Kidney epithelial cell (primary cell): ENCODE measurements at places on chromosomes 2 and 18.

GRCh38 chr18:49596687-49597086 lies 34.8 kb downstream of the LIPG start:
- no peak for DNase-seq

DNA sequence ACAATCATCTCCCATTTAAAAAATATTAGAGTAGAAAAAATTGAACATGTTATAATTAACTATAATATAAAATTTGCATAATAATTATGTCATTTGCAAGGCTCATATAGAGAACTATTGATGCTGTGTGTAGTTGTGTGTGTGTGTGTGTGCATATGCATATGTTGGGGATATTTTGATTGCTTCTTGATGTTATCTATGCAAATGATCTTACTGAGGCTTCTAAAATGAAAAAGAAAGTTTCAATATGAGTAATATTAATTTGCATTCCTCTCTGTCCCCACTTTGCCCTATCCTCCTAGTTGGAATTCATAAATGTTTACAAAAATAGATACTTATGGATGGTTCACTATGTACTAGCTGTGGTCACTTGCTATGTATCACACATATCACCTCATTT lies 523.3 kb downstream of the TRIB2 start:
- DNase-seq, result no peak

DNA sequence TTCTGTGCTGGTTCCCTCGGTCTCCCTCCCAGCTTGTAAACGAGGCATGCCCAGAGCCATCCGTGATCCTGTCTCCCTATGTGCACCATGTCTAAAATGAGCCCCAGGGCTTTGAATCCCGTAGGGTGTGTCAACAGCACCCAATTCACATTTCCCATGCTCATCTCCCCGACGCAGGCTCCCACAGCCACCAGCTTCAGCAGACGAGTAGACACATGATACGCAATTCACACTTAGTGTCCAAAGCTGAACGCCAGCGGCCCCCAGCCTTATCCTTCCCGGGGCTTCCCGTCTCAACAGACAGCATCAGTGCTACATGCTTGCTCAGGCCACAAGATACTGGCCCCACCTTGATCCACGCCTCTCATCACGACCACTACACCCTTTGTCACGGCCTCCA lies 88.1 kb downstream of the EIPR1 start:
- DNase-seq, result no peak

DNA sequence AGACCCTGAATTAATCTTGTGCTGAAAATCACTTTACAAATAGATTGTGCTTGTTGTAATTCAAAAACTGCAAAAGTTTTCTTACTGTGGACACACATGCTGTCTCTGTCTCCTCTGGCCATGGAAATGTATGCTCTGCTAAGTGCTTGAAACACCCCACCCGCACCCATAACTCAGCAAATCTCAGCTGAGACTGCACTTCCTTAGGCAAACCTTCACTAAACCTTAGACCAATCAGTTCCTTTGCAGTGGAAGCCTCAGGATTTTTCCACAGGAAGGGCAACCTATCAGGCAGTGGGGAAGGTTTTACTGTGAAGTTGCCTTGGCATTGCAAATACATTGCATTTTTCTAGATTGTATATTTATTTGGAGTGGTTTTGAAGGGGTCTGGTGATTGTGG lies 62.2 kb upstream of the PLA2R1 start:
- DNase-seq, result no peak

DNA sequence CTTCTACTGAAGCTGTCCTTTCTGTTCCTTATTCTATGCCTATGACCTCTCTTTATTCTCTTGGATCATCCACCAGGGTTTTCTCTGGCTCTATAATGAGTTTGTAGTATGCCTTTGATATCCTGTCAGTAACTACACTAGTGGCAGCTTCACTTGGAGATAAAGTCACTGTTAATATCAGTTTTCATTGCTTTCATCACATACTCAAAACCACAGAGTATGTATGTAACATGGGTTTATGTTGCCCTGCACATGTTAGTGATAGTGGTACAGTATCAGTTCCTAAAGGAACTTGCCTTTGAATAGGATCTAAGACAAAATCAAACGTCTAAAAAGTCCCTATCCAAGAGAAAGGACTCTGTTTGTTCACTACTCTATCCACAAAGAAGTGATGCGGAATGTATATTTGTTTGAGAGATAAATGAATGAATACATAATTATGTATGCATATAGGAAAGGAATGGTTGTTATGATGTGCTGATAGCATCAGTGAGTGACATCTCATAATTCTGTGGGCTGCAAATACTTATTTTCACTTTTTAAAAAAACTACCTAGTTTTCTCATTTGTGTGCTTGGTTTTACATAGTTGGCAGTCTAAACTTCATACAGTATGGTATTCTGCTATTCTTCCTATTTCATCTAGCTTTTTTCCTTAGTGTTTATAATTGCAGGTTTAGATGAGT lies 45.1 kb downstream of the TET3 start:
- no peak for DNase-seq

DNA sequence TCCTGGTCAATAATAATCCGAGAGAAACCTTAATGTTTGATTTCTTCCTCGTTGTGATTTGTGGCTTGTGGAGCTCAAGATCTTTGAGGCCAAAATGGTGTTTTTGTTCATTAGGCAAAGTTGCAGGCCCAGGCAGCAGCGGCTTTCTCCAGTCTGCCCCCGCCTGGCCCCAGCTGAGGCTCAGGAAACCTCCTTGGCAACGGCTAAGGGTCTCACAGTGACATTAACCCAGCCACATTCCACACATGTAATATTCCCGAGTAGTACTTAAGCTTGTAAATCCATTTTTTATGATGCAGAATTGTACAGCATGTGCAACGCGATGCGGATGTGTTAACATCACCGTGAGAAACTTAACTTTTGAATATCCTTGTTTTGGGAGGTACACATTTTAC lies 200.1 kb downstream of the BCL11A start:
- DNase-seq, result no peak

DNA sequence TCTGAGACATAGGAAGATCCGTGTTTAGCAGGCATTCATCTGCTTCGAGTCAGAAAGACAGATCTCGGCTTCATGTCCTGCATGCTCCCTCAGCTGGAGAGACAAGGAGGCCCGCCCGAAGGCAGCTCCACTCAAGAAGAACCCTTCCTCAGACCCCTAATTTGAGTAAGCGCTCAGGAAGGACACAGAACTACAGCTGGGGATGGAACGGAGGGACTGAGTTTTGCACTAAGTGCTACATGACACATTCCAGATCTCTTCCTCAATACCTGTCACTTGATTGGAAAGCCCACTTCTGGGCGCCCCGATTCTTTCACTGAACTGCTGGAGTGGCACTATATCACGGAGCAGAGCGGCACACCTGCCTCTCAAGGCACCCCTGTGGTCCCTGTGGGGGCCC lies 185.6 kb upstream of the PXDN start:
- DNase-seq, result no peak

DNA sequence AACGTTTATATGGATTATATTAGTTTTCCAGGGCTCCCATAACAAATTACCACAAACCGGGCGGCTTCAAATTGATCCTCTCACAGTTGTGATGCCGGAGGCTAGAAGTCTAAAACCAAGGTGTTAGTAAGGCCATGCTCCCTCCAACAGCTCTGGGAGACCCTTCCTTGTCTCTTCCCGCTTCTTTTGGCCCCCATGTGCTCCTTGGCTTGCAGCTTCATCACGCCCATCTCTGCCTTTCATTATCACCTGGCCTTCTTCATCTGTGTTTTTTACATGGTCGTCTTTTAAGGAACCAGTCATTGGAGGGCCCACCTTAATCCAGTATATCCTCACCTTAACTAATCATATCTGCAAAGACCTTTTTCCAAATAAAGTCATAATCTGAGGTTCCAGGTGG lies 13.9 kb downstream of the MAPRE2 start:
- DNase-seq, result no peak

GRCh38 chr2:227267410-227268115 lies 57.5 kb upstream of the MFF start:
- no peak for DNase-seq

DNA sequence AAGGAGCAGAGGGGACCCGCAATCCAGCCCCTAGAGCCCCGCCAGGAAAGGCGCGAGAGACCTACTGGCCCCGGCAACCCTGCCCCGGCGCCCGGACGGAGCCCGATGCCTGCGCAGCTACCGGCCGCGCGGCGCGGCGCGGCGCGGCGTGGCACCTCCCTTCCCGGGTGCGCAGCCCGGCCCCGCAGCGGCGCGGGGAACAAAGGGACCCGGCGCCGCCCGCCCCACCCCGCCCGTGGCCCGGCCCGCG lies 307 bp downstream of the CDH2 start:
- DNase-seq, result no peak

DNA sequence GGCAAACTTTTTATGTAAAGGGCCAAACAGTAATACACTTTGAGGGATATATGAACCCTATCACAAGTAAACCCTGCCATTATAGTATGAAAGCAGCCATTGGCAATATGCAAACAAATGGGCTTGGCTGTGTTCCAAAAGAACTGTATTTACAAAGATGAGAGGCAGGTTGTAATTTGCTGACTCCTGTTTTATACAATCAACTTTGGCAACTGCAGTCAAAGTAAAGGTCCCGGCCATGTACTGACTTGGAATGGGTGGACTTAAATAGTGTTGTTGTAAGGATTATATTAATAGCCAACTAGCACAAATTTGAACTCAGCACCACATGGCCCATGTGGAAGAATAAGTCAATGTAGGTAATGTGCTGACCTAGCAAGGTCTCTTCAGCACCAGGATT lies 223.4 kb downstream of the WDPCP start:
- no peak for DNase-seq

DNA sequence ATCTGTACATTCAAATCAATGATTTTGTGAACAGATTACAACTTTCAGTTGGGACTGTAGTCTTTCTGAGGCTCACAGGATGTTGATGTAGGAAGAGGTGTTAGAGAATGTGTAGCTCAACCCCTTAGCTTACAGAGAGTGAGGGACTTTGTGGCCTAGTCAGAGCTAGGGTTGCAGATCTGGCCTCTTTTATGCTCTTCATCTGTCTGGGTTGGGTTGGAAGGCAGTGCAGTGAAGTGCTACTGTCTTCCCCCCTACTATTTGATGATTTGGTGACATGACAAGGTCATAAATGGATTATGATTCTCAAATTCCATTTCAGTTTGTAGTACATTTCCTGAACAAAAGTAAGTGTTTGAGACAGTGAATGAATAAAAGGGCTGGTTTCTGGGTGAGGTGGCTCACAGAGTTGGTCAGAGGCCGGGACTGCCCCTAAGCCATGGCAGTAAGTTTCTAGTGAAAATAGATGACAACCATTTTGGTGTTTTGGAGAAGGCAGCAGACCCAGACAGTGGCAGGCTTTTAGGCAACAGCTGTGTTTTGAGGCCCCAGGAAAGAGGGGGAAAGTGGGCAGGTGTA lies 21.6 kb downstream of the MAP4K4 start:
- no peak for DNase-seq

GRCh38 chr18:10965119-10965518 lies 184.2 kb downstream of the PIEZO2 start:
- no peak for DNase-seq

GRCh38 chr2:169933124-169933711 lies 106.0 kb downstream of the UBR3 start:
- peak; percentile 10 for DNase-seq

DNA sequence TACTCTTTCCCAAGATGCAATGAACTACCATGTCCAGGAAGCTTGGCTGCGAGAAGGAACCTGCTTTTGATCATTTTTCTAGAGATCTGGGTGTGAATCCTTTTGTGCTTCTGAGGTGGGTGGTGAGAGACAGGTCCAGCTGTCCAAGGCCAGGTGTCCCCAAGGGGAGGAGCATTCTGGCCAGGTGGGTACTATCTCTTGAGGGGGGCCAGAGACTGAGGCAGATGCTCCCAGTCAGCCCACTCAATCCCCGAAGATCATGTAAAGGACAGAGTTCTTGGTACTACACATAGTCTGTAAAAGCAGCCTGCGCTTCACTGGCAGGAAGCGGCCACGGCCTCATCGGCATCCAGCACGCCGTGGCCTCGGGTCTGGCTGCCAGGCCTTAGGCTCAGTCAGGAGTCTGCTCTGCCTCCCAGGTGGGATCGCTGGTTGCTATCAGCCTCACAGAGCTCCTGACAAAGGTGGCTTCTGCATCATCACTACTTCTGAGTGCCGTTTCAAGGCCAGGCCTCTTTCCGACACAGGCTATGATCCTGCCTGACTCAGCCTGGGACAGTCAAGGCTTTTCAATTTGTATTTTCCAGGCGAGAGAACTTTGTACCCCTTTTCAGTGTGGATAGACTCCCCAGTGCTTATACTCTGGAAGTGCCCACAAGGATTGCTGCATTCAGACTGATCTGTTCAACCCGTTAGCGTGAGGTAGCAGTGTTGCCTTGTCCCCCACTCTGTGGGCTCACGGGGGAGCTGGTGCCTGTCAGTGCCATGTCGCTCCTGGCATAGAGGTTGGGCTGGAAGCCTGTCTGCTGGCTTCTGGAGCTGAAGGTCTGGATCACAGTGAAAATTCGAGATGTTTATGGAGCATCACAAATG lies 29.1 kb downstream of the STK25 start:
- no peak for DNase-seq

DNA sequence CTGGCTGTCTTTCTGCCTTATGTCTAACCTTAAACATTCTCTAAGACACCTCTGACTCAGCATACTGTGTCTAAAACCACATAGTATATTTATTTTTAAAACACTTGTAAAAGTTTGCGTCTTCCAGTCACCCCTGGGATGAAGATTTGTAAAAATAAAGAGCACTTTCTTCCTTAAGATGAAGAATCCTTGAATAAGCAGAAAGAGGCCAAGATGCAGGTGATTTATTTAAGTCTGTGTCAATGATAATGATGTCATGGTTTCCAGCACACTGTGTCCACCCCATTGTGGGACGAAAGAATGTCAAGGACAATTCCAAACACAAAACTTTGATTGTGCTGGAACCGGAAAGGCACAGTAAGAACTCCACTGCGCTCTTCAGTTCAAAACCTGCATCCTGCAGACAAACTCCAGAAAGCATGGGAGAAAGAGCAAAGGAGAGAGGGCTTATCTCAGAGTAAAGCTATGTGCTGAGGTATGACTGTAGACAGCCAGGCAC lies 92.9 kb downstream of the ZEB2 start:
- DNase-seq, result peak; percentile 9

GRCh38 chr2:129201696-129202095 lies 777.8 kb upstream of the RAB6C start:
- no peak for DNase-seq

GRCh38 chr2:85369500-85369899 lies 14.9 kb downstream of the ELMOD3 start:
- no peak for DNase-seq

- peak; percentile 32 for DNase-seq
Observed at GRCh38 chr2:100730290-100730868, 89.6 kb upstream of the NPAS2 start.
